ENCODE measurements at places on chromosomes 12 and 14.

DNA sequence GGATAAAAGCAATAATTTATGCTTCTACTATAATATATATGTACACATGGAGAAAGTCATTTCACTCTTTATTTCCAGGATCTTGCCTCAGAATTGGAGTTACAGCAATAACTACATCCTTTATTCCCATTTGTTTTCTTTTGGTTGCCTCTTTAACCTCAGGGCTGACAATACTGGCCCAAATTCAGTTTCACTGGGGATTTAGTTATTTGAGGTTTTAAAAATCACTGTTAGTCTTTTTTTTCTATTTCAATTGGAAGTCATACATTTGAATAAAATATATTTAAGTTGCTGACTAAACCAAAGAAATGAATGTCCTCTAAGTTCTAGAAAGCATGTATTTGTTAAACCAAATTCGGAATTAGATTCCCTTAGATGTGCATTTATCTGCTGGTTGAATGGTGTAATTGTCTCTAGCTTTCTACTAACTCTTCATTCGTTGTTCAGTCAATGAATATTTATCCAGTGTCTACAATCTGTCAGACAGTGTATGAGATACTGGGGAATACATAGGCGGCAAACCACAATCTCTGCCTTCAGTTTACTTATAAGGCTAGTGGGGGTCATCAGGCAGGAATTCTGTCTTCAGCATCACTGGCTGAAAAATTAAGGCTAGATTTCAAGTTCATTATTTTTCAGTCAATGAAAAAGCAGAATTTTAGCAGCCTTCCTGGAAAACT lies 190.8 kb upstream of the ARHGAP5 start:
- no peak for DNase-seq

- DNase-seq: no peak
Observed at GRCh38 chr12:125091401-125091800, 26.2 kb downstream of the AACS start.

GRCh38 chr14:33026850-33027430 lies 88.3 kb downstream of the NPAS3 start:
- DNase-seq: no peak

DNA sequence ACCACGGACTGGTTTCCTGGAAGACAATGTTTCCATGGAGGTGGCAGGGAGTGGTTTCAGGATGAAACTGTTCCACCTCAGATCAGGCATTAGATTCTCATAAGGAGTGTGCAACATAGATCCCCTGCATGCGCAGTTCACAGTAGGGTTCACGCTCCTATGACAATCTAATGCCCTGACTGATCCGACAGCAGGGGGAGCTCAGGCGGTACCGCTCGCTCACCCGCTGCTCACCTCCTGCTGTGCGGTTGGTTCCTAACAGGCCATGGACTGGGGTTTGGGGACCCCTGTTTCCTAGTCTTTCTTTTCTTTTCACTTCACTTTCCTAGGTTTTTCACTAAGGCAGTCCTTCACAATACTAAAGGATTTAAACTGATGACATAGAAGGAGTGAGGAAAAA lies 39.6 kb downstream of the GUCY2C start:
- DNase-seq: no peak

- DNase-seq: no peak
Observed at GRCh38 chr12:23014749-23015148, 389.8 kb downstream of the ETNK1 start.

- DNase-seq: no peak
Observed at GRCh38 chr14:72118841-72119240, 186.6 kb downstream of the RGS6 start.

GRCh38 chr12:64103825-64104740 lies 118.0 kb downstream of the KICS2 start:
- DNase-seq: no peak

DNA sequence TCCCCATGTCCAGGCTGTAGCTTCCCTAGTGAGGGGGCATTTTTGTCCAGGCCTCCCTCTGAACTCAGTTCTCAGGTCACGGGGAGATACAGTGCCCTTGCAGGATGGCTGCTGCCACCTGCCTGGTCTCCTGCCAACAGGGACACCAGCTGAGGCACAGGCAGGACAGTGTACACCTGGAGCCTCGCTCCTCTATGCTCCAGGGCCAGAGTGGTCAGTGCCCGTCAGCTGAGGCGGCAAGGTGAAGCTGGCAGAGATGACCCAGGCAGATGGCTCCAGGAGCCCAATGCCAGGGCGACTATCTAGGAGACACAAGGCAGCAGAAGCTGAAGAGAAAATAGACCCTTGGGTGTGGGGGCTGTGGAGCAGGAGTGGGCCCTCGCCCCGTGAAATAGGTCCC lies 12.6 kb downstream of the TUBA1C start:
- no peak for DNase-seq

- DNase-seq: no peak
Observed at GRCh38 chr14:56555921-56556570, 23.6 kb upstream of the TMEM260 start.

DNA sequence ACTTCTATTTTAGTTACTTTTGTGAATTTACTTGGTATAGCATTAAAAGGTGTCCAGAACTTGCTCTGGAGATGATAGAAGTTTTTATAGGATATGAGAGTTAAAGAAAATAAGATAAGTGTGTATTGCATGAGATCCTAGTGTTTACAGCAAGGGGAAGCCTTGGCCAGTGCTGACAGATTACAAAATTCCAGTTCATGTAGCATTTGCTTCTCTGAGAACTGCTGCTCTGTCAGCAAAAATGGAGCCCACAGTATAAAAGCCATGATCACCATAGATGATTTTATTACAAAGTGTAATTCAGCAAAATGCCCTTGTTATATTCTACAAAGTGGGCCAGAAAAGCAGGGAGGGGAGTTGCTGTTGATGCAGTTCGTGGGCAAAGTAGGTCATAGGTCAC lies 40.0 kb upstream of the ATF1 start:
- no peak for DNase-seq

DNA sequence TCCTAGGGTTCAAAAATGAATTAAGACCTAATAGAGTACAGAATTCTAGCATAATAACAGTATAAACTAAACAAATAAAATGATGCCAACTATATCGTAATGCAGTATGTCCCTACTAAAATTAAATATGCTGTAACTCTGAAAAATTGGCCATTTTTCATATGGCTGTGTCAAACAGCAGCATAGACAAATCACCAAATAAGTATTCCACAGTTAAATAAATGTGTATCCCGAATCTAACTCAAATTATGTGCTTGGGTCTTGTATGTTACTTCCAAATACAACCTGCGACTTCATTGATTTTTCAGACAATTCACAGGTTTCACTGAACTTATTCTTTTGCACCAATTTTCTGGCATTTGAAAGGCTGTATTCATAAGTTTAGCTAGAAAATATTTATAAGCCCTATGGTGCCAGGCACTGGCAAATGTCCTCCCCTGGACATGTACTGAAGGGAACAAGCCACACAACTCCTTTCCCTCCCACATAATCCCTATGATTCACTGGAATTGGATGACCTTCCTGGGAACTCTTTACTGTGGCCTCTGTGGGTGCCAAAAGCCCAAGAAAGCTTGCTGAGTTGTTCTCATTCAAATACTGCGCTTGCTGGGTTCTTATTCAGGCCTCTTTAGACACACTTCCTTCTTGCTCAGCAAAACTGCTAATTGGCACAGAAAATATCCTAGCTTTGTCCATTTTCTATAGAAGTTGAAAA lies 108.8 kb downstream of the KITLG start:
- no peak for DNase-seq

- no peak for DNase-seq
Observed at GRCh38 chr12:468671-469389, 9.1 kb downstream of the B4GALNT3 start.

- DNase-seq: no peak
Observed at GRCh38 chr12:85516039-85516438, 236.0 kb downstream of the ALX1 start.

DNA sequence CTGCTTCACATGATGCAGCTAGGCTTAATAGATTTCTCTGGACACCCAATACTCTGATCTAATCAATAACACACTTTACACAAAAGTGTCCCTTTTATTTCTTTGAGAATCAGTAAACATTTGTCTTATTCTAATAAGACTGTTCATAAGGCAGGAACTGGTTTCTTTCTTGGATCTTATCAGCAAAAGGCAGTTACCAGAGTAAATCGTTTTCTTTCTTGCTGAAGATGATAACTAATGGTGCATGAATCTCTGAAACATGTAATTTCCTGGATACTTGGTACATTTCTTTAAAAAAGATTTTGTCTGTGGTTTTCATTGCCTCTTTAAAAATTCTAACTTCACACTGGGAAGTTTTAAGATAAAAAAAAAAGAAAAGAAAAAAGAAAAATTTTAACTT lies 39.6 kb downstream of the WIF1 start:
- no peak for DNase-seq

DNA sequence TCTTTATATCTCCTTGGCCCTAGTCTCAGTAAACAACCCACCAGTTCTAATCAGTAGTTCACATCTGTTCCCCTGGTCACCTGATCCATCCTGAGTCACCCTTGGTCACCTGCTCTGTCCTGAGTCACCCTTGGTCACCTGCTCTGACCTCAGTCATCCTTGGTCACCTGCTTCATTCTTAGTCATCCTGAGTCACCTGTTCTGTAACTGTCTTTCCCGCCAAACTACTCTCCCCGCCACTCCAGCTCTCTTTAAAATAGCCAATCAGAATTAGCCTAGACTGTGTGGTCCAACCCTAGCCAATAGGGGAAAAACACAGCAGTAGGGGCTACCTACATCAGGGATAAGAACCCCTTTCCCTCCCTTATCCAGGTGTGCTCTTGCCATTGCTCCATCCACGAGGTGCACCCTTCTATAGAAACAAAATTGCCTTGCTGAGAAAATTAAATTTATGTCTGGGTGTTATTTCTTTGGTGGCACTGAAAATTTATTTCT lies 245.4 kb upstream of the DIO3 start:
- DNase-seq: no peak

- no peak for DNase-seq
Observed at GRCh38 chr12:52655251-52655650, 3.2 kb upstream of the KRT2 start.

DNA sequence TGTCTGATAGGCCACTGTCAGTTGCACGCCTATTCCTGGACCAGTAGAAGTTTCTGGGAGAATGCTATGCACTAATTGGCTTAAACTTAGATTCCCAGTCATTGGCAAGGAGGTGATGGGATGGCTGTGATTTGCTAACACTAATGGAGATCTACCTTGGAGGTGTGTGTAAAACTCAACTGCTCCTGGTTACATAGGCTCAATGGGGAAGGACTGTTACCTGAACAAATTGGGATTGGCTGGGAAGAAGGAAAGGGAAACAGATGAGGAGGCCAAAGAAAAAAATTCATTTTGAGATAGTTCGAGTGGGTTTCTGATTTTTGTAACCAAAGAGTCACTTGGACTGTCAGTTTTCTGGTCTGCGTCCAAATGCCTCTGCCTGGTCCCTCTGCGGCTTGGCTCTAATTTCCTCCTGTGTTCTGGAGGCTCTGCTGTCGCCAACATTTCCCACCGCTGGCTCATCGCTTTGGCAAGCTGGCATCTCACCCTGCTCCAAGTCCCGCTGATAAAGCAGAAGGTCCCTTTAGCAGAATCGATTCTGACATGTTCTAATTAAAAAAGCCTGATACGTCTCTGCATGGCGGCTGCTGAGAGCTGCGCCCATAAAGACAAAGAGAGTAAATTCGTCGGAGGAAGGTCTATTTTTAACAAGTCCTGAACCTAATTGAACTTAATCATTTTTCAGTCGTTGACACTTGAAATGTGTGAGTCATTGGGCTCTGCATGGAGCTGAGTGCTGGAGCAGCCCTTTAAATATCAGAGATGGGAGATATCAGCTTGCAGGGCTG lies 2.0 kb upstream of the CCDC63 start:
- DNase-seq: no peak

DNA sequence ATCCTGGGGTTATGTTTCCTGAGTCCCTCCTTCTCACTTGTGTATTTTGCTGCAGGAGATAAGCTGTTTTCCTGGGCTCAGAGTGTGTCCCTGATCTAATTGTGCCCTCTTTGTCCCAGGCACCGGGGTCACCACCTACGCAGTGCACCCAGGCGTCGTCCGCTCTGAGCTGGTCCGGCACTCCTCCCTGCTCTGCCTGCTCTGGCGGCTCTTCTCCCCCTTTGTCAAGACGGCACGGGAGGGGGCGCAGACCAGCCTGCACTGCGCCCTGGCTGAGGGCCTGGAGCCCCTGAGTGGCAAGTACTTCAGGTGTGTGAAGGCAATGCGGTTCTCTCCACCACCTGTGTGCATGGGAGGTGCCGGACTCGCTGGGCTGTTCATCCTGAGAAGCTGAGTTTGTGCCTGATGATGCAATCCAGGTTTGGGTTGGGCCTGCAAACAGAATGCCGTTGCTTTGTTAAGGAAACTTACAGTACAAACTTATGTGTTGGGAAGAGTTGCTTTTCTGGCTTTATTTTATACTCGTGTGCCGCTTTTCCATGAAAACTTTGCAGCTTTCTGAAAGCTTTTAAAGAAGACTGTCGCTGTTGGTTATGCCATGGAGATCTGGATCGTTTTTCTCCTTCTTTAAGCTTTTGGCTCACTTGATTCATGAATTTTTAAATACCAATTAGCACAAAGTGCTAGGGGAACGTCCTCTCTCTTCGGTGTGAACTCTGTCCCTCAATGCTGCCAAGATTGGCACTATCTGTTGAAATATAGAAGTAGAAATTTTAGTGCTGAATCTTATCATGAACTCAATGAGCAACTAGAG lies 27.6 kb downstream of the RDH12 start:
- DNase-seq: no peak

DNA sequence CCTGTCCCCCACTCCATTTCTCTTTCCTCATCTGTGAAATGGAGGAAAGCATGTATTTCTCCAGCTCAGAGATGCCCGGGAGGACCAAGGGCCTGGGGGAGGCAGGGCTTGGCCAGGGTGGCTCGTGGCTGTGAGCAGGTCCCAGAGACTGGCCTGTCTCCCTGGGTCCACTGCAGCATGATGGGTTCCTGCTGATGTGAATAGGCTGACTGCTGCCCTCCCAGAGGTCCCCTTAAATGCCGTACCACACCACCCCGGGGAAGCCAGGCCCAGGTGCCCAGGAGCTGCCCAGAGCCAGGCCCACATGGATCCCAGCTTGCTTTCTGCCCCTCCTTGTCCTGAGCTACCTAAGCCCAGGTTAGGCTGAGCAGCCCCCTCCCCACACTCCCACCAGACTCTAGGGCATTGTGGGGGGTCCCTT lies 158.2 kb upstream of the C14orf180 start:
- DNase-seq: no peak

GRCh38 chr12:5371631-5372030 lies 60.3 kb upstream of the NTF3 start:
- DNase-seq: no peak

DNA sequence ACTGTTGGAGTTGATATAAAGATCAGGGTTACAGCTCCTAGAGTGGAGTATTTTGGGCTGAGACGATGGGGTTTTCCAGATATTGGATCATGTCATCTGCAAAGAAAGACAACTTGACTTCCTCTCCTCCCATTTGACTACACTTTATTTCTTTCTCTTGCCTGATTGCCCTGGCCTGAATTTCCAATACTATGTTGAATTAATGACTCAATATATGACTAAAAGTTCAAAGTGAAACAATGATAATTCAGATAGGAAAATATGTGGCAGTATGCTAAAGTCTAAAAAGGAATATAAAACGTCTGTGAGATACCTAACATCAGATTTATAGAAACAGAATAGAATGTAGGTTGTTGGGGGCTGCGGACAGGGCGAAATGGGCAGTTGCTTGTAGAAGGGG lies 72.2 kb downstream of the BHLHE41 start:
- DNase-seq: no peak

- no peak for DNase-seq
Observed at GRCh38 chr12:110171186-110171538, 47.0 kb downstream of the IFT81 start.

GRCh38 chr12:51082561-51083125 lies 753 bp downstream of the CSRNP2 start:
- DNase-seq: no peak

All from occipital lobe (tissue), 3 donors.